ENCODE measurements at places on chromosomes 5 and 9. TPM values are rescaled to one million over a fixed set of nuclear protein-coding genes. Genes with fewer than 3 reads are reported as not detected.

SLC25A2 gene
- total RNA-seq: 0.64 TPM

- DNase-seq: no peak
These were observed 97.1 kb downstream of the SLC44A1 start for GRCh38 chr9:105341434-105342146.

- no peak for DNase-seq
These were observed 894.1 kb downstream of the PTPRD start for GRCh38 chr9:9718691-9719090.

DNA sequence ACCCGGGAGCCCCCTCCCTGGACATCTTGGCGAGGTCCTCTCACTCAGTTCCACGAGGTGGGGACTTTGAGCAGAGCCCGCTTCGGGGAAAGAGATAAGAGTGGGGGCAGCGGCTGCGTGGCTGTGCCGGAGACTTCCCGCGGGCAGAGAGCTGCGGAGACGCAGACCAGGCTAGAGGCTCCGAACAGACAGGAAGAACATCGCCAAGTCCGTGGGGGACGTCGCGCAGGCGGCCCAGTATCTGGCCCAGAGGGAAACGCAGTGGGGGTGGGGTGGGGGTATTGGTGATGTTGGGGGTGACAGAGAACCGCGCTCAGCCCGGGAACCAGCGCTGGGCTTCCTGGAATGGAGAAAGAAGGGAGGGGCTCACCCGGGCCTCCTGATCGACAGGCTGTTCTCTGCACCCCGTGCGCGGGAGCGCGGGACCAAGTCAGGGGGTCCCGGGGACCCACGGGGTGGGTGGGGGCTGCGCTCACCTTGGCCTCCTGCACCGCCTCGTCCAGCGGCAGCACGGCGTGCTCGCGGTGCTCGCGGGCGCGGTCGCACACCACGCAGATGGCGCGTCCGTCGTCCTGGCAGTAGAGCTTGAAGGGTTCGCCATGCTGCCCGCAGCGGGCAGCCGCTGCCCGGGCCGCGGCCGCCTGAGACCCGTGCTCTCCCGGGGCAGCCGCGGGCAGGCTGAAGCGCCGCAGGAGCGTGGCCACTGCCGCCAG, 727 bp downstream of the TRIM7 start:
- DNase-seq: no peak
